ENCODE measurements at places on chromosomes 5 and 9. TPM values are rescaled to one million over a fixed set of nuclear protein-coding genes. Genes with fewer than 3 reads are reported as not detected.

Gene IRX1
- polyA plus RNA-seq = 0.03 TPM

Gene BAAT
- polyA plus RNA-seq = 0.60 TPM

Gene ZNG1A
- 50.7 TPM for polyA plus RNA-seq

Gene CCL21
- polyA plus RNA-seq = 60.4 TPM

Gene UBE2QL1
- polyA plus RNA-seq = 0.81 TPM

Gene AFAP1L1
- 9.6 TPM for polyA plus RNA-seq

Gene BARX1
- 0.06 TPM for polyA plus RNA-seq

Gene CFAP90
- 0.75 TPM for polyA plus RNA-seq

Gene MSANTD3
- 15.1 TPM for polyA plus RNA-seq

Gene SPATA31E1
- polyA plus RNA-seq = 0.48 TPM

Gene TNFSF15
- polyA plus RNA-seq = 10.2 TPM

Gene GARIN3
- polyA plus RNA-seq = not detected

Gene PCDHGA11
- polyA plus RNA-seq = 1.4 TPM

Gene HNRNPK
- polyA plus RNA-seq = 574 TPM
